ENCODE measurements at places on chromosomes 6 and 20.

DNA sequence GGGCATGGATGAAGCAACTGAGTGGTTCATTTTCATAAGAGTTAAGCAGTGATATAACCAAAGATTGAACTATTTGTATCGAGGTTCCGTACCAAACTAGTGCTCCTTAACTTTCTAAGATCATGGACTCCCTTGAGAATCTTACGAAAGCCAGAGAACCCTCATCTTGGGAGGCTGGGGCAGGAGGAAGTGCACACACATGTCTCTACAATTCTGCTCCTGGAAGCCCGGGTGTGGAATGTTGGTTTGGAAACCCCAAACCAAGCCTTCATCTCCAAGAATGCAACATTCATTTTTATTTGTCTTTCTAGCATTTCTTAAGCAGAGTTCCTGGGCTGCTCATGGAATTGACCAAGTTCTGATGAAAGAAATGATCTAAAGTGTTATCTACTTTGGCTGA, 250.5 kb upstream of the PRND start:
- DNase-seq: no peak

- DNase-seq: peak; percentile 51
Observed at GRCh38 chr20:35463455-35464300, 8.3 kb downstream of the CEP250 start.

- no peak for DNase-seq
Observed at GRCh38 chr6:22068561-22069305, 228.1 kb downstream of the PRL start.

DNA sequence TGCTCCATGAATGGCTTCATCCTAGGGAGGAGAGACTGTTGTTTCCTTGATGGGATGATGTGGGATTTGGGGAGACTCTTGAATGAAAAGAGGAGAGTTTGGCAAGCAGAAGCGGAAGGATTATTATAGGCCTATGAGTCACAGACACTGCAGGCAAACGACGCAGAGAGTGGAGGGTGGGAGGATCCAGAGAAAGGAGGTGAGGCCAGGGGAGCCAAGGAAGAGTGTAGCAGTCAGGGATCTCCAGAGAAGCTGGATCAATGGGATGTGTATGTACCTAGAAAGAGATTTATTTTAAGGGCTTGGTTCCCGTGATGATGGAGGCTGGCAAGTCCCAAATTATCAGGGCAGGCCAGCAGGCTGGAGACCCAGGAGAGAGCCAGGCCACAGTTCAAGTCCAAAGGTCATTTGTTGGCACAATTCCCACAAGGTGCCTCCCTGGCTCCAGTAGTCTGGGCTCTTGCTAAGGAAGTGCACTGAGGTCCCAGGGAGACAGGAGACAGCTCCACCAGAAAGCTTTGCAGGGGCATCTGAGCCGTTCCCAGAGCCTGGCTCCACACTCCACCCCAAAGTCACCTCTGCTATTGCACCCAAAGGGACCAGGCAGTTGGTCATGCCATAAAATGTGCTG, 76.0 kb downstream of the ADTRP start:
- no peak for DNase-seq

DNA sequence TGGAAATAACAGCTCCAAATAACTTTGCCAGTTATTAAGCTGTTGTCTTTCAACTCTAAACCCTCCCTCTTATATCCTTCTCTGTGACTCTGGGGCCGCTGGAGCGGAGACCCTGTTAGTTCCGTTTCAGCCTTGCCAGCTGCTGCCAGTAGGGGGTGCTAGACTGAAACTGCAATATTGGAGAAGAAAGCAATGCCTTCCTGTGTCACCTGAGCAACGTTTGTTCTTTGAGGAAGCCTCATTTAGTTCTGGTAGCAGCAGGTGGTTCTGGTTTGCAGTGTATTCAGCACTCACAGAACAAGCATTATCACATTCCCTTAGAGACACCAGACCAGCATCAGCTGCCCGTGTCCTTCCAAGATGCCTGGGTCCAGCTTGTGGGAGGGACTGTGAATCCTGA, 22.9 kb upstream of the JAG1 start:
- no peak for DNase-seq

Measured in effector CD4-positive, alpha-beta T cell (primary cell).